ENCODE measurements at places on chromosomes 2 and 18.

- no peak for DNase-seq
These were observed 180.3 kb downstream of the TFCP2L1 start for GRCh38 chr2:121104721-121105141.

DNA sequence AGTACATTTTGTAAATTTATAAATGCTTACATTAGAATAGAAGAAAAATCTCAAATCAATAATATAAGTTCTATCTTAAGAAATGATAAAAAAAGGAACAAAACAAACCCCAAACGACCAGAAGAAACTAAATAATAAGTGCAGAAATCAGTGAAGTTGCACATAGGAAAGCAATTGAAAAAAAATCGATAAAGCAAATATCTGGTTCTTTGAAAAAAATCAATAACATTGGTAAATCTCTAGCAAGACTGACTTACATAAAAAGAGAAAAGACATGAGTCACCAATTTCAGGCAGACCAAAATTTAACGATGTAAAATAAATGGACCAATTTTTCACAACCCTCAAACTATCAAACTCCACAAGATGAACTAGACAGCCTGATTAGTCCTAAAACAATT is 249.9 kb upstream of the HDAC4 start:
- DNase-seq = no peak

DNA sequence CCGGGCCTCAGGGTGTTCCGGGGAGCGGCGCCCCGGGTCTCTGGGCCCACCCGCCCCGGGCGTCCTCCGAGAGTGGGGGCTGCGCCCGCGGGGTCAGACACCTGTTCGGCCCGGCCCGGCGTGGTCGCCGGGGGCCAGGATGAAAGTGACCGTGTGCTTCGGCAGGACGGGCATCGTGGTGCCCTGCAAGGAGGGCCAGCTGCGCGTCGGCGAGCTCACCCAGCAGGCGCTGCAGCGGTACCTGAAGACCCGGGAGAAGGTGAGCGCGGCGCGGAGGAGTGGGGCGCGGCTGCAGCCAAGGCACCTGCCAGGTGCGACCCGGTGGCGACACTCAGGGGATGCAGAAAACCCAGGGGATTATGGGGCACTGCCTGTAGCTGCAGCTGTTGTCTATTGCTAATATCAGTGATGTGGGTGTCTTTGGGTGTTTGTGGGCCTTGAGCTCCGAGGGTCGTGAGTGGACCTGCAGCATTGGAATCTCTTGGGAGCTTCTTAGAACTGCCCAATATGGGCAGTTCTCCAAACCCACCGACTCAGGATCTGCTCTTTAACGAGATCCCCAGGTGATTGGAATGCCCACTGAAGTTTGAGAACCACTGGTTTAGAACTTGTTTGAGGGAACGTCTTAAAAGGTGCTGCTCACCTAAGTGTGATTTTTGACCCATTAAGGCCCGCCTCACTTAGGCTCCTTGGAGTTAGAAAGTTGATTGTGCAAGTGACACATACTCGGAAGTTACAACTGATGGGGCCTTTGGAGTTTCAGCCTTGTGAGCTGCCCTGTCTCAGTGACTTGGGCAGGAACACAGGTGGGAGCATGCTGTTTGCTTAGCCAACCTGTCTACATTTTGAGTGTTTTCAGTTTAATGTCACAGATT is 823 bp downstream of the PARD3B start:
- no peak for DNase-seq

GRCh38 chr18:10240973-10241372 is 213.5 kb upstream of the APCDD1 start:
- no peak for DNase-seq

- DNase-seq = no peak
These were observed 123.8 kb downstream of the SPTBN1 start for GRCh38 chr2:54579682-54580620.

GRCh38 chr2:105919826-105920225 is 175.1 kb downstream of the NCK2 start:
- no peak for DNase-seq

DNA sequence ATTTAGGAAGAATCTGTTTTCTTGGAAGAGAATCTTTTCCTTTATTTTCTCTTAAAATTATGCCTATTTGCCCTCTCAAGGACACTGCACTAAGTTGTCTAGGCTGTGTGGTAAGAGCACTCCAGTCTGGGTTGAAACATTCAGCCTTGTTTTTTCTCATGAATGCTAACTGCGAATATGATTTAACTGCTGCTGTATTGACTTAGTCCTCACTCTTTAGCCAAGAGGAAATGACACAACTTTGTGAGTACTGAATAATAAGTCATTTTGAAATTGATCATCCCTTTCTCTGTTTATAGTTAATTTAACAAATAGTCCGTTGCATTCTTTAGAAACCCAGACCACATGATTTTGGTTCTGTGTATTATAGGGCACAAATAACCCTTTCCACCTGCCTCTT is 4.5 kb upstream of the RND3 start:
- no peak for DNase-seq

- no peak for DNase-seq
These were observed 204.7 kb downstream of the TGIF1 start for GRCh38 chr18:3654442-3655253.

GRCh38 chr2:149145314-149146295 is 107.1 kb downstream of the LYPD6B start:
- no peak for DNase-seq

DNA sequence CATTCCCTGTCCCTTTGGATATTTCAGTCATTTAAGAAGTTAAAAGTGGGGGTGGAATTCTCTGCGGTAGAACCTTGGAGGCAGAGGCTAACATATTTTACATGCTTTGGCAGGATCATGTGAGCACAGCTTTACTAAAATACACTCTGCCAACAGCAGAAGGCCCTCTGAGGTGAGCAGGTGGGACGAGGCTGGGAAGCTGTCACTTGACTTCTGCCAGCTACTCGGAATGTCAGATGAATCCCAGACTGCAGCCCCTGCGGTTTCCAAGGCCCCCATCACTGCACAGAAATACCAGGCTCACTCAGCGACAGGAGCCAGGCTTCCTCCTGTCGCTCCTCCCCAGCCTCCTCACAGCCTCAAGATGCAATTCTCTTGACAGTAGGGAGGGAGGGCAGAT is 220.9 kb upstream of the REV1 start:
- no peak for DNase-seq

- no peak for DNase-seq
These were observed 208.2 kb upstream of the DCC start for GRCh38 chr18:52131845-52132244.

GRCh38 chr2:46945671-46946070 is 30.1 kb upstream of the MCFD2 start:
- DNase-seq = no peak
